ENCODE measurements at places on chromosomes 1 and 21.

- no peak for DNase-seq
Measured at GRCh38 chr1:36555041-36555440, 72.3 kb upstream of the CSF3R start.

DNA sequence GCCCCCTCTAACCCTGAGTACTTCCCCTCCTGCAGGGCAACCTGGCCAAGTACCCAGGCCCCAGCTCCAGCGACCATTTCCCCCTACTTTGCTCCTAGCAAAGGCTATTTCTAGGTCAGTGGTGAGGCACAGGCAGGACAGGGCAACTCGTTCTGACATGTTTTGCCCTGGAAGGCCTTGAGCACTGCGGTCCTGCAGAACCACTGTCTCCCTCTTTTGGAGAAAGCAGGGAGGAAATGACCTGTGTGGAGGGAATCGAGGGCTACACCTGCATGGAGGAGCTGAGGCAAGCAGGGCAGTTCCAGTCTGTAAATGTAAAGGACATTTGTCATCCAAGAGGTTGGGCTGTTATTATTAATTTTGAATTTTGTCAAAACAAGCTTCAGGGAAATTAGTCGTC is 99.1 kb downstream of the PPIAL4G start:
- no peak for DNase-seq

GRCh38 chr21:35850029-35850428 is 210.3 kb downstream of the SETD4 start:
- DNase-seq = no peak

- DNase-seq = no peak
Measured at GRCh38 chr1:109084563-109085517, 5.7 kb upstream of the TMEM167B start.

GRCh38 chr1:228210076-228210651 is 2.3 kb downstream of the OBSCN start:
- DNase-seq = no peak

DNA sequence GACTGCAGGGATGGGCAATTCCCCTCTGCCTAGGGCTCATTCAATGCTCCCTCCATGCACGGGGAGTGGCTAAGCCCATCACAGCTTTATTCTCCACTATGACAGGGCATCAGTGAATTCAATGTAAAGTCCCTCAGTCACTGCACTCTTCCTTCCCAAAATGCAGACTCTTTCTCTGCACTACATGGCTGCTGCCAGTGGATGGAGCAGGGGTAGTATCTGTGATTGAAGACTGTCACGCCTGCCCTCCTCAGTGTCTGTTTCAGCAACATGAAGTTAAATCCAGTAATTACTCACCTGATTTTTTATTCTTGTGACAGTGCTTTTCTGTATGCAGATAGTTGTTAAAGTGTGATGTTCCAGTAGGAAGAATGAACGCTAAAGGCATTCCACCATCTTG is 1323.2 kb downstream of the AMY1C start:
- no peak for DNase-seq

GRCh38 chr1:121445679-121446078 is 260.9 kb downstream of the SRGAP2C start:
- DNase-seq = no peak

- DNase-seq = peak; percentile 53
Measured at GRCh38 chr1:182143154-182143657, 81.7 kb upstream of the ZNF648 start.

- DNase-seq = no peak
Measured at GRCh38 chr1:163120372-163120771, 51.2 kb downstream of the RGS4 start.

DNA sequence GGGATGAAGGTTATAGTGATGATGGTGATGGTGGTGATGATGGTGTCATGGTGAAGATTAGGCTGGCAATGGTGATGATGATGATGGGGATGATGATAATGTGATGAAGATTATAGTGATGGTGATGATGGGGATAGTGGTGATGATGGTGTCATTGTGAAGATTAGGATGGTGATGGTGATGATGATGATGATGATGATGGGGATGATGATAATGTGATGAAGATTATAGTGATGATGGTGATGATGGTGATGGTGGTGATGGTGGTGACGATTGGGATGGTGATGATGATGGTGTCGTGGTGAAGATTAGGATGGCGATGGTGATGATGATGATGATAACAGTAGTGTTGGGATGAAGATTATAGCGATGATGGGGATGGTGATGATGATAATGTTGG is 285.1 kb upstream of the AJAP1 start:
- no peak for DNase-seq

DNA sequence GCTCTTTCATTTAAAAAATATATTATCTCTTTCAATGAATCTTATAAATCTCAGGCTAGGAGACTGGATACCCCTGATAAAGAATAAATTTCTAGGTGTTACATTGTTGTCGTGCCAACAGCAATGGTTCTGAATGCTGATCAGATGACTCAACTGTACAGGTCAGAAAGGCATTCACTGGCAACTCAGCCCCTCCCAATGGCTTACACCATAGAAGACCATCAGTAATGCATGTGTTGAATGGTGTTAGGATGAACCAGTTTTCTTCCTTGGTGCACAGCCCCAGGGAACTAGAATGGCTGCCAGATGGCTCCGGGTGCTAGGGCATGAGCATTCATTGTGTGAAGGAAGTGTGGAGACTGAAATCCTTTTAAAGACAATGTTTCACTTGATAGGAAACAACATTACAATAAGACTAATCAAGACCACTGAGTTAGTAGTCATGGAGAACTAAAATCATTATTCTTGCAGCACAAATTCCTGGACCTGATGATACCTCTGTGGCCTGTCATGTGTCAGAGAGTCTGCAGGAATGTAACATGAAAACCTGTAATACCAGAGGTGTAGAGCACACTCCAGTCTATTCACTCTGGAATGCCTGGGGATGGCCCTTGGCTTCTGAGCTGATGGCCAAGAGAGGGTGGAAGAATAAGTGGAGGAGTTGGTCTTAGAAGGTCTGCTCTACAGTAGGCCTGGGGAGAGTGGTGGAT is 187.7 kb upstream of the LMO4 start:
- no peak for DNase-seq

DNA sequence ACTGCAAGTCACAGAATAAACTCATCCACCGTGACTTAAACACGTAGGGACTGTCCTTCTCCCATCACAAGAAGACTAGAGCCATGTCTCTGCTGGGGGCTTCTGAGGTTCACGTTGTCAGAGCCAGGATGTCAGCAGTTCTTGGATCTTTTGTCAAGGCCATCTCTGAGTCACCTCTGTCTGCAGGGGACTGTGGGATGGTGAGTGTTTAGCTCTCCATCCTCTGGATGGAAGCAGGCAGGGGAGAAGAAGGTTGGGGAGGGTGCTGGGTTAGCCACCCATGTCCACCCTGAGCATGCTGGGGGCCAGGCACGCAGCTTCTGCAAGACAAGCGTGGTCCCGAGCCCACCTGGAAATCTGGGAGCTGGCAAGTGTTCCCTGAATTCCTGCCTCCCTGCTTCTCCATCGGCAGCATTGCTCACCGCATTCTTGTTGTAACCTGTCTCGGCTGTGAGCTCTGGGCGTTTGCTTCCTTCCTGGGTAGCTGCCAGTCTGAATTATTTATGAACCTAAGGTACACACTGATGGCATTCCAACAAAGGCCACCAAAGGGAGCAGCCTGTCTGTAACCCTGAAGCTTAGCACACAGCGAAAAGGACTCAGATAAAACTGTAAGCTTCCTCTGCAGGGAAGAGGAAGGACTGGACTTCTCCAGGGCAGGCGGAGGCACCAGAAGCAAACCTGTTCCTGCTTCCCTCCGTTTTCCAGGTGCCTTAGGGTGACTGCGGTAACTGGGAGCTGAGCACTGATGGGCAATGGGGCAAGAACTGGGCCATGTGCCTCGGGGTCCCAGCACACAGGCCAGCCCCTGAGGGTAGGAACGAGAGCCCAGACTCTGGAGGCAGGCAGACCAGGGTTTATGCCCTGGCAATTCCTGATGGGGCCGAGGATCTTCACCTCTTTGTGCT is 88.6 kb downstream of the RIPK4 start:
- peak; percentile 22 for DNase-seq

- DNase-seq = no peak
Measured at GRCh38 chr1:160874935-160875334, 10.0 kb downstream of the ITLN1 start.

DNA sequence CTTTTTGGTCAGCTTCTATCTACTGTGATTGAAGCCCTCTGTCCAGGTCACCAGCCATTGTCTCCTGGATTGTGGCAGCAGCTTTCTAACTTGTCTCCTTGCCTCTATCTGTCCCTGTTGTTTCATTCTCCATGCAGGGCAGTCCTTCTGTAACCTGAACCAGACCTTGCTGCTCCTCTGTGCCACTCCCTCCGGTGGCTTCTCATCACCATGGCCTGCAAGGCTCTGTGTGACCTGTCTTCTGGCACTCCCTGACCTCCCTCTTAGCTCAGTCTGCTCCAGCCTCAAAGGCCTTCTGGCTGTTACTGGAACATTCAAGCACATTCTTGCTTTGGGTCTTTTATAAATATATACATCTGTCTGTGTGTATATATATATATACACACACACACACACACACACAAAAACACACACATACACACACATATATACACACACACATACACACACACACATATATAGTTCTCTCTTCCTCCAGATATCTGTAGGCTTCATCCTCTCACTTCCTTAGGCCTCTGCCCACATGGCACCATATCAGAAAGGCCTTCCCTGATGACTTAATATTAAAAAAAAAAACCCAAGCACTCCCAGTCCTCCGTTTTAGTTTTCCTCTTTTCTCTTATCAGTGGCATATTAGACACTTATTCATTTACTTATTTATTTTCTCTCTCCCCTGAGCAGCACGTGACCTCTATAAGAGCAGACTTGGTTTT is 21.2 kb upstream of the JUN start:
- DNase-seq = no peak

DNA sequence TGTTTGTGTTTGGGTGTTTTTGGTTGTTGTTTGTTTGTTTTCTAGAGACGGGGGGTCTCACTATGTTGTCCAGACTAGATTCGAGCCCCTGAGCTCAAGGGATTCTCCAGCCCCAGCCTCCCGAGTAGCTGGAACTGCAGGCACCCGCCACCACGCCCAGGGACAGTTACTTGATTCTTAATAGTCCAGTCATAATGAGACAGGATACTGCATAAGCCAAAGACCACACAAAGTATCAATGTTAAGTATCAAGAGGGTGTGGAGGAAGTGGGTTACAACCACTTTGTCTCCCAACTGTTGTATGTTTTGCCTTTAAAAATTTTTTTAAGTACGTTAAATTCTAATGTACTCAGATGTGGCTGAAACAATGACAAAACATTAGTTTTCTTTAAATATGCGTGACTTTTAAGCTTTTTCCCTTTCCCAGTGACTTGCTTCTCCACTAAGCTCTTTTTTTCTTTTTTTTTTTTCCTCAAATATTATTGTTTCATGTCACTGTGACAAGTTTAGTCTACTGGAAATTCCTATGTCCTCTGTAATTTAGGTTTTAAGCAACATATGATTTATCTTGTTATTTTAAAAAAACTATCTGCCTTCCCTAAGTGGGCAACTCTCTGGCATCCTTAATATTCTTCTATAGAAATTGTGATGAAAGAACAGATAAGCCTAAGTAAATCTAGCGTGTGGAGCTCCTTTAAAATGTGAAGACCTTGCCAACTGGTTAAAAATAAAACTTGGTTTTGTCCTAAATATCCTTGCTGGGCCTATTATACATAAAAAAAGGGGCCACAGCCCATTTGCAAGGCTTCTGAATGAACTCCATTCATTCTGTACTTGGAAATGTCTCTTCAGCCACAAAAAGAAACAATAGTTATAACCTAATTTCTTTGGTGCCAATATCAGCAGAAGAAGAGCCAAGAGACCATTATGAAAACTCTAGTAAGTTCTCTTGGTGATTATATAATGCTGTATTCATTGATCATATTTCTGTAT is 56.2 kb upstream of the DPH5 start:
- no peak for DNase-seq

DNA sequence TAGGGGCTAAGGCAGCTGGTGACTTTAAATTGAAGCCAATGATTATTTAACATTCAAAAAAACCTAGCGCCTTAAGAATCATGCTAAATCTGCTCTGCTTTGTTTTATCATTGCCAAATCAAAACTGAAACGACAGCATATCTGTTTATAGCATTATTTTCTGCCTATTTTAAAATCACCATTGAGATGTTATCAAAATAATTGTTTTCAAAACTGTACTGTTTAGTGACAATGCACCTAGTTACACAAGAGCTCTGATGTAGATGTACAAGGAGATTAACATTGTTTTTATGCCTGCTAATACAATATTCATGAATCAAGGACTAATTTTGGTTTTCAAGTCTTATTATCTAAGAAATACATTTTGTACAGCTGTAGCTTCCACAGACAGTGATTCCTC is 1521.3 kb downstream of the AMY1C start:
- no peak for DNase-seq

DNA sequence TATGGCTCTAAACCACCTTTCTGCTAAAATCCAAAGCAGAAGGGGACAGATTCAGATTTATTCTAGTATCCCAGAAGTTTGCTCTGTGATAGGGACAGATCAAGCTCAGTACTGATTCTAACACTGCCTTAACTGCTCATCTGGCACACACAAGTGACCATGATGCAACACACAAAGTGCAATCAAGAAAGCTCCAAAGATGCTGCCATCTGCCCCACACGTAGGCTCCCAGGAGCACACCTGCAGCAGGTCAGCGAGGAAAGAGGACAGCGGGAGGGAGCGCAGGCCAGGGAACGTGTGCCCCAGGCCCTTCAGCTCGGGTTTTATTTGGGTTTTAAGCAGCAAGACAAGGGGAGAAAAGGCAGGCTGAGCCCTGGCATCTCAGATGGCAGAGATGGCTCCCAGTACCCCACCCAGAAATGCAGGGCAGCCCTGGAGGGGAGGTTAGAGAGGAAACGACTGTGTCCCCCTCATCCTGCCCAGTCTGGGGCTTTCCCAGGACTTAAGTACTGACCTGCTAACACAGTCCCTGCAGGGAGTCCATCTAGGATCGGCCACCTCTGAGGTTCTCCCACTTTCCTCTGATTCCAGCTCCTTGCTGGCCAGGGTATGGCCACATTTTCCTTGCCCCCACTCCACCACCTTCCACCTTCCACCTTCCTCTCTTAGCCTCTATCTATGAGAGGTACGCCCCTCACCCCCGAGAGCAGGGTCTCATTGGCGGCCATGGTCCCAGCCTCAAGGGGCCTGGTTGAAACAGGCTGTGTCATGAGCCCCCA is 1.2 kb downstream of the TRIM11 start:
- DNase-seq = no peak

DNA sequence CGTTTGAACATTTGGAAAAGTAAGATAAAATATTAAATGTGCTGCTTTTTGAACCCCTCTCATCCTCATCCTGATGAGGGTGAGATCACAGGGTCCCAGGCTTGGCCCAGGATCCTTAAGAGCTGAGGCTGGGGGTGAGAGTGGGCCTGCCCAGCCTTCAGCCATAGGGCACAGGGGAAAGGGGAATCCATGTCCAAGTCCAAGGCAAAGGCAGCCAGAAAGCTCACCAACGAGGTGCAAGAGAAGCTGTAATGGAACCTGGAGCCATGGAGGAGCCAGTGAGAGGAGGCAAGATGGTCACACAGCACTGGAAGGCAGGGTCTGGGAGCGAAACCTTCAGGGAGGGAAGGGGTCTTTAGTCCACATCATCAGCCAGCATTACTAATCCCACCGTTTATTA is 191.9 kb downstream of the RRAGC start:
- no peak for DNase-seq

Measured in SHP77 (cell line).